RWPE1 (cell line): ENCODE measurements at places on chromosomes 2 and 18.

DNA sequence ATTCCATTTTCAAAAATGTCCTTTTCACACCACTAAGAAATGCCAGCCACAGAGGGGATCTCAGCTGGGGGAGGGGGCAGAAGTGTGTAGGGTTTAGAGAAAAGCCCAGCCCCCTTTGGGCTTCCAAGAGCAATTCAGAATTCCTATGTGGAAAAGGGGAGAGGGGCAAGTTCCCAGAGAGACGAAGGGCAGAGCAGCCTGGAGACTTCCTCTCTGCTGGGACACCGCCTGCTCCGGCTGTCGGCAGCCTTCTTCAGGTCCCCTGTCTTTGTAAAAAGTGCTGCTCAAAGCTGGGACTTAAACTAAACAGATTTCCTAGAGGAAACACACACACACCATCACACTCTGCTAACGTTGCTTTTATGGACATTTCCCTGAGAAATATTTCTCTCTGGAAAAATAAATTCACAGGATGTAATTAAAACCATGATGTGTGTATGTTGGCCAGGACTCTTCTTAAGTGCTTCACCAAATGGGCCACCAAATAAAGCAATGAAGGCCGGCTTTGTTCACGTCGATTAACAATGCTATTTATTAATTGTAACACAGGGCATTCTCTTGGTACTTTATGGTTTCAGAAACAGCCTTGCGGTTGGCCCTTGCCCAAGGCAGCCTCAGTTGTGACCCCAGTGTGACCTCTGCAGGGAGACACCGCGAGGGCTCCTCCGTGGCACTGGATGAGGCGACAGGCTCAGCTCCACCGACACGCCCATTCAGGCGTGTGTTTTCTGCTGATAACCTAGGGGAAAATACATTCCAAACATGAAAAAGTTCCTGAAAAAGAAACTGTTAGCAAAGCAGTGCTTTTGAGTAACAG, 5.6 kb upstream of the ASB1 start:
- DNase-seq, result no peak

DNA sequence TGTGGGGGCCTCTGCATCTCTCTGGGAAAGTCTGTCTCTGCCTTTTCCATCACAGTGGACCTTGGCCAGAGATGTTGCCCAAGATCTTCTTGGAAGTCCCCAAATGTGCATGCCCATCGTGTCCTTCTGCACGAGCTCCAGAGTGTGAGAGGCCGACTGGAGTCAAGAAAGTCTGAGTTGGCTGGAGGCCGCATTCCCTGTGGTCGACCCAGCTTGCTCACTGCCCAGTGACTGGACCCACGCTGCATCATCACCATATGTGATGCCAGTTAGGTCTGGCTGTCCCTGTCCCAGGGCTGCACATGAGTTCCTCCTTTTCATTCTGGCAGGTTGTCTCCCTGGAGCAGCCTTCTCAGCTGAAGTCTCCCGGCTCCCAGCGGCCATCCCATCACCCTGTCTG, 93.8 kb downstream of the ARL4C start:
- DNase-seq, result no peak

DNA sequence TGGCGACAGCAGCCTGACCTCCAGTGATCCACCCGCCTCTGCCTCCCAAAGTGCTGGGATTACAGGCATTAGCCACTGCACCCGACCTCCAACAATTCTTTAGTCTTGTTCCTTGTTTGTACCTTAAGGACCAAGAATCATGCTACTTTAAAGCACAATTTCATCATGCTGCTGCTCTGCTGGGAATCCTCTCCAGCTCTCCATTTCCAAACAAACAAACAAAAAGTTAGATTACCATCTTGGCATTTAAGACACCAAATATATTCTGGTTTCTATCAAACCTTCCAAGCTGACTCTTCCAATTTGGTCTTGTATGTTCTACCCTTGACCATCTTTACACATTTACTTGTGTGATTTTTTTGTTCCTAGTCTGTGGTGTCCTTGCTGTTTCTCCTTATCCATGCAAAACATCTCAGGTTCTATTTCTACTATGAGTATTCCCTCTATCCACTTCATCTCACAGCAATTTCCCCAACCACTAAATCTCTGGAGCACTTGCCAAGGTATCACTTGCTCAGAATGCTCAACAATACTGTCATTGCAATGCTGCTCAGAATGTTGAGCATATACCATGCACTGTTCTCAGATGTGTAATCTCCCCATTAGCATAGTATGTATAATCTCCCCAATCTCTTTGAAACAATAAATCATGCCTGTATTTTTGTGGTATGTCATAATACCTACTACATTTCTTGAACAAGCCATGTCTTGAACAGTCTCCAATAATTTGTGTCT, 73.2 kb upstream of the GALNT5 start:
- no peak for DNase-seq

GRCh38 chr2:164898475-164898874, 56.9 kb downstream of the SLC38A11 start:
- DNase-seq, result no peak

DNA sequence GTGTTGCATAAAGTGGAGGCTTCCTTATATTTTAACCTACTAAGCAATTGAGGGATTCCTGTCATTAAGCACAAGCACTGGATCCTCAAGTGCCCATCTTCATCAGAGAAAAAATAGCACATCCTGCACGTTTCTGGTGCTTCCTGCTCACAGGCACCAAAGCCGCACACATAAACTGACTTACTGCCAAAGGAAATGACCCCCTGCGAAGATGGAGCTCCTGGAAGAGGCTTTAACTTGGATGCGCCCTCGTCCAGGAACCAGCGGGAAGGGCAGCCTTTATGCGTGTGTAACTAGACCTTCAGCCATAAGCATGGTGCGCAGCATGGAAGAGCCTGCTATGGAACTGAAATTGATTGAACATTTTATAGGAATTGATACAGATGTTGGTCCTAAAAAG, 188.7 kb downstream of the FTCDNL1 start:
- DNase-seq, result no peak

DNA sequence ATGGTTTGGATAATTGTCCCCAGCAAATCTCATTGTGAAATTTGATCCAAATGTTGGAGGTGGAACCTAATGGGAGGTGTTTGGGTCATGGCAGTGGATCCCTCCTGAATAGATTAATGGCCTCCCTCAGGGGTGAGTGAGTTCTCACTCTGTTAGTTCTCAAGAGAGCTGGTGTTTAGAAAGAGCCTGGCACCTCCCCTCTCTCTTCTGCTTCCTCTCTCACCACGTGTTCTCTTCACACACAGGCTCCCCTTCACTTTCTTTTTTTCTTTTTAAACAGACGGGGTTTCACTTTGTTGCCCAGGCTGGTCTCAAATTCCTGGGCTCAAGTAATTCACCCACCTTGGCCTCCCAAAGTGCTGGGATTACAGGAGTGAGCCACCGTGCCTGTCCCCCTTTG, 111.6 kb upstream of the LTBP1 start:
- no peak for DNase-seq

GRCh38 chr2:163553601-163554000, 182.2 kb downstream of the FIGN start:
- no peak for DNase-seq

DNA sequence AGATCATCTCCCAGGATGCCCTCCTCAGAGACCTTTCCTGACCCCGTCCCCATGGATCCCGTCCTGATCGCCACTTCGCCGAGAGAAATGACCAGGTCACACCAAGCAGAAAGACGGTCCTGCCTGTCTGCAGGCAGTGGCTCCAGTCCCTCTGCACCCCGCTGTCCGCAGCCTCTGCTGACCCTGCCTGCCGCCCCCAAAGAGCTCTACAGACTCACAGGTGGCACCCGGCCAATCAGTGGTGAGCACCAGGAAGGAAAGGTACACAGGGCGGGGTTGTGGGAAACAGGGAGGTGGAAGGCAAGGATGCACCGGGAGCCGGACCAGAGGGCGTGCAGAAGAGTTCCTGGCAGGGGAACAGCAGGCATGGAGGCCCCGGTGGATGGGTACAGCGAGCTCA, 94.8 kb downstream of the NDUFA10 start:
- no peak for DNase-seq

GRCh38 chr2:162826921-162827320, 11.6 kb downstream of the KCNH7 start:
- DNase-seq, result no peak

DNA sequence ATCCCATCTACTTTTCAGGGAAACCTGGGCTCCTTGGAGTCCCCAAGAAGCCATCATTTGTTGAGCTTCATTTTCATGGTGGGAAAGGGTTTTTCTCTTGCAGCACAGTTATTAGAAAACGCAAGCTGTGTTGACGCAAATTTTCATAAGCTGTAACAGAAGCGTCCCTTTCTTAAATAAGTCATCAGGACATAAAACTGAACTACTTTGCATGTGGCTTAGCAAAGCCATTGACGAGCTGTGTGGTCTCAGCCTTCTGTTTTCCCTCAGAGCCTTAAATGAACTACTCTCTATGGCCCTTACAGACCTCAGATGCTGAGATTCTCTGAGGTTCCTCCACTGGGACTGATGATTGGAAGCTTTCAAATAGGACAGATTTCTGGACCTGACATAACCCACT, 85.1 kb downstream of the ARL4C start:
- DNase-seq, result no peak

- DNase-seq, result no peak
Measured at GRCh38 chr2:151475071-151475470, 65.4 kb downstream of the RIF1 start.

GRCh38 chr2:24121066-24121465, 2.1 kb downstream of the PFN4 start:
- no peak for DNase-seq

- no peak for DNase-seq
Measured at GRCh38 chr2:119488245-119489214, 35.8 kb downstream of the SCTR start.

DNA sequence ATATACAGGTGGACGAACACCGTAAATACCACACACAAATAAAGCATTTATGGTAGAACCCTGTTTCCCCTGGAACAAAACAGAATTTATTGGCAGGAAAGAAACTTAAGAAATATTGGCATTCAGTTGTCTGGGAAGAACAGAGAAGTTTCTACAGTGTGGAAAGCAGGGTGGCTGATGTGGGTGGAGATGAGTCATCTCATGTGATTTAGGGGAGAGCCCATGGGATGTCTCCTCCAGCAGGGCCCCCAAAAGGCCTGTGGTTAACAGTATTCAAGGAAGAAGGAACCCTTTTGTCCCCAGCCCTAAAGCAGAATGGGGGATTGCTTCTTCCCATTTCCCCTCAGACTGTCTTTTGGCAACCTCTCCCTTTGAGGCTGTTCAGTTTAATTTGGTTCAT, 24.2 kb downstream of the SIX3 start:
- no peak for DNase-seq

DNA sequence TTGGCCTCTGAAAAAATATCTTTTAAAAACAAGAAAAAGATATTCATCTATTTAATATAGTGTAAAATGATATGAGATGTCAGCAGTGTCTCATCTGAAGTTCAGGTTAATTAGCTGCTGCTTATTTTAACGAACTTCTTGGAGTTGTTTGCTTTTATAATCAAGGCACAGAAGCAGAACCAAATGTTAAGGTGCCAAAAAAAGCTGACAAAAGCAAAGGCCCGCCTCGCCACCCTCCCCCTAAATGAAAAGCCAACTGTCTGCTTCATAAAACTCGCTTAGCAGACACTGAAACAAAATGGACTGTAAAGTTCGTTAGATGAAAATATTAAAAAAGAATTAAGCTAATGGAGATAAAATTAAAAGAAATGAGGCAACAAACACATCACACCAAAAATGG, 562.6 kb downstream of the ZEB2 start:
- no peak for DNase-seq

- no peak for DNase-seq
Measured at GRCh38 chr2:64325477-64325851, 128.5 kb upstream of the LGALSL start.

DNA sequence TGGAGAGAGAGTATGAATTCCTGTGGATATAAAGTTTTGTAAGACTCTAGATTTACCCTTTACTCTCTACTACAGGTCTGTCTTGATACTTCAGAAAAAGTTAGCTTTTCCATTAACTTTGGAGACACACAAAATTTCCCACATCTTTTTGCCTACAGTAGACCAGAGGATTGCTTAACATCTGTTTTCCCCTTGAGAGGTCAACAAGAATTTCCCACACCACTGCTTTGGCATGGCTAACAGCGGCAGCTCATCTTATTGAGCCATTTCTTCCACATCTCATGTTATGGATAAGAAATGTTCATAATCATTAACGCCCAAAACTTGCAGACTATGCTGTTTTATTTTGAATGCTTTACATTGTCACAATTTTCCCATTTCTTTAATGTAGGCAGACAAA, 273.6 kb upstream of the RGPD4 start:
- DNase-seq, result no peak

DNA sequence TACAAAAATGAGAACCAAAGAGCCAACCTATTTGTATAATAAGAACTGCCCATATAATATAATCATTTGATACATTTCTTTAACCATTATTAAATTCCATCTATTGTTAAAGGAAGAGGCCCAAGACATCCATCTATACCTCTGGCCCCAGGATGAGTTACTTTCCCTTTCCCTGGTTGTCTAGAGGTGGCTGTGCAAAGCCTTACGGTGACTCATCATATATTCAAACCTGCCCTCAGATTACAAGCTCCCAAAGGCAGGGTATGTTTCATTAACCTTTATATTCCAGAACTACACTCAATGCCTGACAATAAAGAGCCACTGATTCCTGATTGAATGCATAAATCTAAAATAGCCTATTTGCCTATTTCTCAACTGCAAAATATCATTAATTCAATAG, 105.8 kb upstream of the PID1 start:
- DNase-seq, result peak; percentile 59

DNA sequence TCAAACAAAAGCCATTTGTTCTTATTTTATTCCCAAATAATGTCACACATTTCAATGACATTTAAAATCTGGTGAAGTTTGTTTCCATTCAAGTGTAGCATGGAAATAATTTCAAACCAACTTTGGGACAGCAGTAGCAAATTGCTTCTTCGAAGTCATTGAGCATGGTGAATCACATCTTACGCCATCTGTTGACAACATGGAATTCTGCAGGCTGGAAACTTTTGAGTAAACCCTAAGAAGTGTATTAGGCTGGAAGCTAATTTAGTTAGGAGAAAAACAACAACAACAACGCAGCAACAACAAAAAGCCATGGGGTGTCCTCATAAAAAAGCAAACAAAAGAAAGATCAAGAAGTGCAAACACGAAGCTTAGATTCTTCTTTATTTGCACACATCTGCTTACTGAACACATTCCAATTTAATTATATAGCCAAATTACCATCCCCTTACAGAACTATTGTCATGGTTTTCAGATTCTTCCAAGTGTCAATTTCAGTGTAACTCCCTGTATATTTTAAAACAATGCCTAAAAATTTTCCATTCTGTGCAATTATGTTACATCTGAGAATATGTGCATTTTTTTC, 659.0 kb upstream of the CDH7 start:
- DNase-seq, result peak; percentile 1

DNA sequence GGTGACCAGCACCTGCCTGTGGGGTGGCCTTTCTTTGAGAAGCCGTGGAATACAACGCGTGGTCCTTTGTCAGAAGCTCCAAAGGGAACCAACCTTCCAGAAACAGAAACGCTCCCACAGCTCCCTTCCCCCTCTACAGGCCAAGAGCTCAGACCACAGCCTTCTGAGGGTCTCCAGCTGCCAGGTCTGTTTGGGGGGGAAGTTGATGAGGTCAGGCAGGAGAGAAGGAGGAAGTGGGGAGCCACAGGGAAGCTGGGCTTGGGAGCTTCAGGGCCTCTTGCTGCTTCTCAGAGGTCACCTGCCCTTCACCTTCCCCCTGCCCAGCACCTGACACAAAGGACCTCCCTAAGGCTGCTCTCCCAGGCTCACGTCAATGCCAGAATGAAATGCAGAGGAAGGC, 287.7 kb upstream of the ID2 start:
- no peak for DNase-seq
